ENCODE measurements at places on chromosomes 7 and 10. TPM values are rescaled to one million over a fixed set of nuclear protein-coding genes. Genes with fewer than 3 reads are reported as not detected.

Gene ADRA2A
- 0.15 TPM for polyA plus RNA-seq

Gene OR9A2
- polyA plus RNA-seq, result not detected

Gene PIK3AP1
- 3.5 TPM for polyA plus RNA-seq

Gene FAM131B
- polyA plus RNA-seq, result 1.5 TPM

Gene WDR11
- polyA plus RNA-seq, result 89.7 TPM

Gene GRM3
- 0.18 TPM for polyA plus RNA-seq

Gene LRRN3
- 58.2 TPM for polyA plus RNA-seq

Gene RSPH10B
- polyA plus RNA-seq, result 2.6 TPM

Gene GSTO2
- 32.3 TPM for polyA plus RNA-seq

Gene UCN3
- 1.6 TPM for polyA plus RNA-seq

Gene GFRA1
- polyA plus RNA-seq, result 3.5 TPM

Gene HIPK2
- polyA plus RNA-seq, result 29.1 TPM

Gene FOXI2
- not detected for polyA plus RNA-seq
